ENCODE measurements at places on chromosomes 3 and 15.

- no peak for DNase-seq
These were observed 76.0 kb downstream of the WWTR1 start for GRCh38 chr3:149581681-149582370.

DNA sequence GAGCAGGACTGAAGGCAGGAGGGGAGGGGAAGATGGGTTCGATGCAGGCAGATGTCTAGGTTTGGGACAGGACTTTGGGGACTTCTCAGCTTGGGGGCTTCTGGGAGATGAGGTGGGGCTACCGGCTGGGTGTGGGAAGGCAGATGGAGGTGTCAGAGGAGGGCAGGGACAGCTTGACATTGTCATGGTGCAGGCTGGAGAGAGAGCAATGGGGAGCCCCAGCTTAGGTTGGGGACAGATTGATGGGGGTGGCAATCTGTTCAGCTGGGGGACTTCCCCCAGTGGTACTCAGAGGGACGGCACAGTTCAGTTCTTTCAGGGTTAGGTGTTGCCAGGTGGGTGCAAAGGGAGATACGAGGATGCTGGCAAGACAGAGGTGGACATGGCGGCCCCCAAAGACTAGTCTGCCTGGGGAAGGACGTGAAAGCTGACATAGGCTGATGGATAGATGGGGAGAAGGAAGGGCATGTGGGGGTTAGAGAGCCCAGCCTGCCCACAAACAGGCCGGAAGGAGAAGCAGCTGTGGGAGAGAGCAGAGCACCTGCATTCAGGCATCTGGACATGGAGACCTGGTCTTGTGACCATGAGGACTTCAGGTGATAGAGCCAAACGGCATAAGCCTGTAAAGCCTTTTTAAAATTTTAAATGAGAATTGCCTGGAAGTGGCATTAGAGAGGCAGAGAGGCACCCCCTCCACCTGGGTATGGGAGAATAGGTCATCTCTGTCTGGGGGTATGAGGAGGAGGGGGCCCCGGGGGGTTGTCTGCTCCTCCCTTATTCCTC is 21.1 kb downstream of the ACAA1 start:
- no peak for DNase-seq

DNA sequence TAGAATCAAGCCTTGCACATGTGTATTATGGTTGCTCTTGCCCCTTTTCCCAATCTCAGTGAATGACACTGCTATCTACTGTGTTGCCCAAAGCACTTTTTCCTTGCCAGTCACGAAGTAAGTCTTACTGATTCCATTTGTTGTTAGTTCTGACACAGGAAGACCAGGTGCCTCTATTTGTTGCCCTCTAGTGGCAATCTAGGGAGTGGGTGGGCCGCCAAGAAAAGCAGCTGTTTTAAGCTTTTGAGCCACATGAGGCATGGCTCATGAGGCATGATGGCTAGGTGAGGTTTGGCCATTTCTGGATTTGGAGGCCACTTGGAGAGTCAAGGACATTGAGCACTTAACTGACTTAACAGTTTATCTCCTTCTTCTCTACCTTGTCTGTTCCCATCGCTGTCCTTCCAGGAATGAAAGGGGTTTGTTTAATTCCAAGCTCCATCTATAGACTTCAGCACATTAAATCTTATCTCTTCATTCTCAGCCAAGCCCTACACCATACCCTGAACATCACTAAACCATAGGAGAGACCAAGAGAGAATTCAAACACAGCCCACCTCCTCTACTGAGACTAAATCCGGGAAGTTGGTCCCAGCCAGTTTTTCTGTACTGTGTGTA is 103.1 kb downstream of the HCN4 start:
- peak; percentile 32 for DNase-seq

DNA sequence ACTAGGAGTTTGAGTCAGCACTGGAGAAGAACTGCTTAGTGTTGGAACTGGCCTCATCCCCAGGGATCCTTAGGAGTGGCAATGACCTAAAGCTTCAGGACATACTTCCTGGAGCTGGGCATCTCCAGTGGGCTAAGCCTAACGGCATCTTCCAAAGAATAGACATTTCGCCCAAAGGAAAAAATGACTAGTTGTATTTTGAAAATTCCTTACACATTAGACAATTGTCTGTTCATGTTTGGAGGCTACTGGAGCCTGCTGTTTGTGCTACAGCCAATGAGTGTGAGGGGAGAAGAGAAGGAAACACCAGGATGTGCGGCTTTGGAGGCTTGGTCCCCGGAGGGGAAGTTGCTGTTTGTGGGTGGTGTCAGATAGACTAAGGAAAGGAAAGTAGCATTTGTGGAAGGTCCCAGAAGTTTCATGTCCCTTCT is 77.6 kb downstream of the POLR2M start:
- DNase-seq, result no peak

GRCh38 chr3:46183330-46183729 is 24.8 kb downstream of the CCR1 start:
- no peak for DNase-seq

- no peak for DNase-seq
These were observed 42.0 kb upstream of the FEZF2 start for GRCh38 chr3:62415312-62415801.

- no peak for DNase-seq
These were observed 281.4 kb upstream of the CTDSPL start for GRCh38 chr3:37580237-37580636.

DNA sequence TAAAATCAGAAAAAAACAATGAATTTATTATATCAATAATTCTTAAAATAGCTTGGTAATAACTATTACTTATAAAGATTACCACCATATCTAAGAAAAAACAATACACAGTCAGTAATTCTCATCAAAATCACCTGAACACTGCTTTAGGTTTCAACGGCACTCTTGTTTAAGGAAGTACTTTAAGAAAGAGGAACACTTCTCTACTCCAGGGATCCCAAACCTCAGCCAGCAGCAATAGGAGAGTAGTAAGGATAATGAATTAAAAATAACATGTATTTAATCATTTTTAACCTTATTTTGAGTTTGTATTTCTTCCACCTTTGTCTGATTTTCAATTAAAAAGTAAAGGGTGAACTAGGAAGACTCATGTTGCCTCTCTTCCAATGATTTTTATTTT is 494.0 kb upstream of the NR2F2 start:
- no peak for DNase-seq

DNA sequence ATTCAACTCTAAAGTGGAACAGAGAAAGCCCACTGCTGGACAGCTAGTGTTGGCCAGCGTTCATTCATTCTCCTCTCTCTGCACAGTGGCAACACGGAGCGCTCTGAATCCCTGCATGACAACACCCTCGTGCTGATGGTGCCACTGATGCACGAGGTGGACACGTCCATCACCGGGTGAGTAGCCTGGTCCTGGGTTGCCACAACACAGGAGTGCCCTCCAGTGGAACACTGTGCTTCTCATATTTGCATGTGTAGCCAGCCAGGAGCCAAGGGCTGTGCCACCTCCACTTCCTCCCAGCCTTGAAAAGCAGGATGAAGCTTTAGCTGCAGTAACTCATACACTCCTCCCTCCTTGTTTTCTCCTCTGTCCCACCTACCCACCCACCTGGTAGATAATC is 120.0 kb upstream of the CTDSPL start:
- DNase-seq, result no peak

- no peak for DNase-seq
These were observed 478.9 kb upstream of the TBL1XR1 start for GRCh38 chr3:177676148-177676547.

GRCh38 chr3:10757821-10758130 is 58.3 kb upstream of the SLC6A11 start:
- DNase-seq, result no peak

DNA sequence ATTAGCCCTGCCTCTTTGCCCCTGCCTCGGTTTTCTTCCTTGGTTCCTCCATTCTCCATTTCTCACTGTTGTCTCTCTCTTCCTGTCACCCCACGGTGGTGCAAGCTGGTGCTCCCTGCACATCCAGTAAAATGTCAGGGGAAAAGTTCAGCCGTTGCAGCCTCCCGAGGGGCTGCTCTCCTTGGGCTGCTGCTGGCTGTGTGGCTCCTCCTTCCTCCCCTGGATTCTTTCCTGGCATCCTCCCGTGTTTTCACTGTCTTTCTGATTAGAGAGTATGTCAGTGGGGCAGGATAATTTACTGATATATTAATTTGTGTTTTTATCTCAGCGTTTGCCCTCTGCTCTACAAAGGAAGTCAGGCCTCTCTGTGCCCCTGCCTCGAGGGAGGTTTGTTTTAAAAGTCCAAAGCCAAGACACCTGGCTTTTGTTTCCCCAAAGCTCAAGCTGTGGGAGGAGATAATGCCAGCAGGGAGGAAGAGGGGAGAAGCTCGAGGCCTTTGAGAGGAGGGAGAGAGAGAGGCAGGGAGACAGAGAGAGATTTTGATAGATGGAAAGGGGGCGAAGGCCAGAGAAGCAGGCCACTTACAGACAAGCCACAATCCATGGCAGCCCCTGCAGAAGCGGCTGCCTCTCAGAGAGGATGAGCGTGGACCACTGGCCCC is 150.3 kb upstream of the NR2F2 start:
- no peak for DNase-seq

- no peak for DNase-seq
These were observed 64.8 kb upstream of the HEG1 start for GRCh38 chr3:125120379-125121122.

- no peak for DNase-seq
These were observed 195.5 kb downstream of the BCHE start for GRCh38 chr3:165641569-165642310.

DNA sequence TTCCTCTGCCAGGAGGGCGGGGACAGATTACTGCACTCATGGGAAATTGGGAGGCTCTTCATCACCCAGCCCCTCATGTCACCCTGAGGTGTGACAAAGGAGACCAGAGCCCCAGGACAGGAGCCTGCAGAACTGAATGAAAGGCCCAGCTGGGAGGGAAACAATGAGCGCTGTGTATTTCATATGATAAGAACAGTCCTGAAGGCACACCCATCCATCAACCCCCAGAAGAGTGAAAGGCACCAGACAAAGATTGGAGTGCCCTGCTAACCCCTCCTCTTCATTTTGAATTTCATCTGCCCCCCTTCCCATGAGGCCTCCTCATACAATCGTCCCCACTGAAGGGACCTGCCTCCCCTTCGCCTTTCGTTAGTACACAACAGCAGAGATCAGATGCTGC is 160.0 kb upstream of the PRICKLE2 start:
- no peak for DNase-seq

DNA sequence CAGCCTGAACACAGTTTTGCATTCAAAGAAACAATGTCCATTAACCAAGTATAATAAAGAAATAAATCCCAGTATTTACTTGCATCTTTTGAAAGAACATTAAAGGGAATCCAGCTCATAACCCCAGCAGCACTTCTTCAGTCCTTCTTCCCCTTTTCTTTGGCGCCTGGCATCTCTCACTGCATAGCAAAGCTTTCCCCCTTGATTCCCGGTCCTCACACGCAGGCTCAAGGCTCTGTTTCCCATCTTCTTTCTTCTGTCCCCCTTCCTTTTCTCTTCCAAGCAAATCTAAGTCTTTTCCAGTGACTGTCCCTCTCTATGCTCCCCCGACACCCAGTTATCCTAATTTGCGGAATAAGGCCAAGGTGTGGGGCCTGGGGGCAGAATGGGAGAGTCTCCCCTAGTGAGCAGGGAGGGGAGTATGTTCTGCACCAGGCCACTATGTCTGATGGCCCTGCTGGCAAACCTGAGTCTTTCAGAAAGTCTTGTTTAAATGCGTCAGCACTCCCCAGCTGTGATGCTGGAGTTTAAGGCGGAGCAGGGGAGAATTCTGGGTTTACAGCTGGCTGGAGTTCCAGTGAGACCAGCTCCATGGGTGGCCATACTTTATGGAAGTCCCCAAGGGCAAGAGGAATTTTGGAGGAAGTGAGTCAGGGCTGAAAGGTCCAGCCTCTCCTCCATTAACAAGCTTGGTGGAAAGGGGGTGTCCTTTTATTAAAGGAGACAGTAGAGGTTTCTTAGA is 42.1 kb downstream of the GOLGA6A start:
- no peak for DNase-seq

DNA sequence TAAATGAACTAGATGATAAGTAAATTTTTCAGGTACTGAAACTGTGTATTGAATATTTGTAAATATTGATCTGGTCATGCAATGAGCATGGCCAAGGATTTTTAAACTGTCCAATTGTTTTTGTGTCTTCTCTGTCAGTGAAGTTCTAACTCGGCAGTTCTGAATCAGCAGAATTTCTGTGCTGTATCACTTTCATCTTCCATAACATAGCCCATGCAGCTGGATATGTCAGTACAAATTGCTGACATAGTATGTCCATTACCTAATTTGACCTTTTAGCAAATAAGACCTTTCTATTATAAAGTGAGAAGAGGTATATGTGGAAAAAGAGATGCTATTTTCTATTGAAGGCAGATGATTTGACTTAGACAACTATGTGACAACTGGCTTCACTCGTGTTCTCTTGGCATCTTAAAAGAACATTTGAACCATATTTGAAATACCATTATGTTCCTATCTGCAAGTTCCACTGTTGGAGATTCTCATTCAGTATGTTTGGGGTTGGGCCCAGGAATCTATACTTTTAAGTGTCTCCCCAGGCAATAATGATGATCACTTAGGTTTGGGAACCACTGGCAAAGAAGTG is 90.4 kb downstream of the CMSS1 start:
- DNase-seq, result no peak

- no peak for DNase-seq
These were observed 54.0 kb downstream of the MBNL1 start for GRCh38 chr3:152322756-152323155.

GRCh38 chr3:180680097-180680430 is 775 bp upstream of the CCDC39 start:
- DNase-seq, result peak; percentile 9

- no peak for DNase-seq
These were observed 229.3 kb downstream of the SATB1 start for GRCh38 chr3:18195836-18196235.

DNA sequence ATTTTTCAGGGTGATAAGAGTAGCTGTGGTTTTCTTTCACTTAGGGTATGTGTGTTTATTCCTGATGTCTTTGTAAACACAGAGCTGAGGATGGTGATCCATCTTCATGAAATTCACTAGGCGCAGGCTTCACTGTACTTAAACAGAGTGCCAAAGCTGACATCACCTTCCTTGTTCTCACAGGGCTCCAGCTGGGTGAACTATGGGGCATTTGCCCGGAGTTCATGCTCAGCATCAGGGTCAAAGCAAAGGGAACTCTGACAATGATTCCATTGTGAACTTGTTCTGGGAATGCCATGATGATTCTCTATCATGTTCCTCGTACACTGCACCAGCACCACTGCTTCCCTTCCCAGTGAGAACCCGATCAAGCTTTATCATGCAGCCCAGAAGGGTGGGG is 184.8 kb upstream of the P2RY1 start:
- no peak for DNase-seq

GRCh38 chr3:46168583-46169345 is 39.3 kb downstream of the CCR1 start:
- DNase-seq, result no peak

- DNase-seq, result no peak
These were observed 11.2 kb downstream of the CDCP1 start for GRCh38 chr3:45134758-45135521.

DNA sequence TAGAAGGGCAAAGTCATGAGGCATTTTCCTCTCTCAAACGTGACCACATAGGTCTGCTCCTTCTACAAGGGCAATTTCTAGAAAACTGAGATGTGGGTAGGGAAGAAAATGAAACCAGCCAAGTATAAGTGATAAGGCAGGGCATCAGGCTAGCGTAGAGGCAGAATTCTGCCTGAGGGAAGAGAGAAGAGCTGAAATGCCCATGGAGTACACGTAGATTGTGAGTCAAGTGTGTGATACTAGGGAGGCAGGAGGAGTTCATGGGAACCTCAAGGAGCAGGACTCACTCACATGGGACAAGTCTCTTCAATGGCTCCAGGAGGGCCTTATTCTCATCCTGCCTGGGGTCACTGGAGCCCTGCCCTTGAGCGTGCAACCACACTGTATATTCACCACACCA is 34.9 kb upstream of the PPP4R2 start:
- no peak for DNase-seq

- DNase-seq, result no peak
These were observed 39.5 kb downstream of the SLC6A6 start for GRCh38 chr3:14441920-14442300.
